Thymus (tissue), 14 donors: ENCODE measurements at places on chromosomes 2 and 18.

- DNase-seq: no peak
Observed at GRCh38 chr2:219691571-219691970, 64.1 kb downstream of the SLC4A3 start.

DNA sequence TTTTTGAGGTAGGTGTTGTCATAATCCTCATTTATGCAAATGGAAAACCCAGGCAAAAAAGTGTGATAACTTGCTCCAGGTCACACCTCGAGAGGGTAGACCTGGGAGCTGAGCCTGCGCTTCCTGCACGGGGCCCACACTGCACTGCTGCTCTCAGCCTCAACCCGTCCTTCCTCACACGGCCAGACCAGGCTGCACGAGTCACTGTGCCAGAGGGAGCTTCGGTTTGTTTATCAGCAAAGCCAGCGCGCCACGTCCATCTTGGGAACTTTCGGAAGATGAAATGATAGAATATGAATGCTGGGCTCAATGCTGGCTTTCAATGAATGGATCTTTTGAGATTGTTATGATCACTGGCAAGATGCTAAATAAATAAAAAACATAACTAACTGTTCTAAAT is 14.4 kb downstream of the COPS9 start:
- DNase-seq: no peak

GRCh38 chr2:127463155-127463991 is 45.1 kb downstream of the PROC start:
- no peak for DNase-seq

GRCh38 chr2:238105506-238106338 is 5.6 kb downstream of the ESPNL start:
- DNase-seq: no peak

GRCh38 chr2:137892739-137893138 is 71.5 kb upstream of the HNMT start:
- no peak for DNase-seq

GRCh38 chr2:12167525-12168317 is 421.3 kb downstream of the LPIN1 start:
- no peak for DNase-seq

GRCh38 chr18:6752202-6752860 is 22.8 kb downstream of the ARHGAP28 start:
- DNase-seq: no peak

GRCh38 chr18:48752928-48753327 is 197.8 kb downstream of the SMAD7 start:
- DNase-seq: no peak

- DNase-seq: no peak
Observed at GRCh38 chr2:122255924-122256323, 500.5 kb downstream of the TSN start.

- no peak for DNase-seq
Observed at GRCh38 chr2:68280796-68281195, 28.5 kb upstream of the PPP3R1 start.

DNA sequence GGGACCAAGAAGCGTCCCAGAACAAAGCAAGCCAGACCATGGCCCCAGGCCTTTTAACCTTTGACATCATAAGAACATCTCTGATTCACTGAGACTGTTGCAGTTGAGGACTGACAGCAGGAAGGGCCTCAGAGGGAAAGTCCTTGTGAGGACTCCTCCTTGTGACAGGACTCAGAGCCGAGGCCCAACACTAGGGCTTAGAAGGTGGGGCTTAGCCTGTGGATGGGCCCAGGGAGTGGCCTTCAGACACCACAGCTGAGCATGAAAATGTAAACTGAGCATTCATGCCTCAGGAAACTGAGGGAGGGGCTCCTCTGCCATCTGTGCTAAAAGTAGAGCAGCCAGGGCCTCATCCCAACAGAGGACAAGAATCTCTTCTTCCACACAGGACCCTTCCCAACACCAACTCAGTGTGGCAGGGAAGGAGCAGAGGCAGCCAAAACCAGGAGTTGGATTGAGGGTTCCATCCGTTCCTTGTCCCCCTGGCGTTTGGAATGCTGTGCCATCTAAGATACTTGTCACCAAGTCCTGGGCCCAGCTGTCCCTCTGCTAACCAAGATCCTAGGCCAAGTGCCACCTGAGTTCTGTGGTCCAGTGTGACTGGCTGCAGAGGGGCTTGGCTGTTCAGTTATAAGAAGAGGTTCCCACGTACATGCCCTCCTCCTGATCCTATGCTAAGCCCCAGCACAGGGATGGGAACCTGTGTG is 37.5 kb upstream of the CAB39 start:
- DNase-seq: no peak

DNA sequence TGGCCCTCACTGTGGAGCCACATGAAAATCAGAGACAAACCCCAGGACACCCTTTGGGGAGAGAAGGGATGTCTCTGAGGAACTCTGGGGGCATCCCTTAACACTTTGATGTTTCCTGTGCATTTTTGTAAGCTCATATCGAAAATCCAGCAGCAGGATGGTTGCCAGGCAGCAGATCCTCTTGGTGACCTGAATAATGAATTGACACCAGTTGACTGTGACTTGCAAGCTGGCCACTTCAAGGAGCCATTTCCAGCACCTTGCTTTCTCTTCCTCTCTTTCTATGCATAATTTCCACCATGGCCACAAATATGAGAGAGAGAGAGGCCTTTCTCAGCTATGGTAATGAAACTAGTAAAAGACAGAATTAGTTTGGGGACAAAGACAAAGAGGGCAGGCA is 91.7 kb downstream of the NRP2 start:
- DNase-seq: no peak

- no peak for DNase-seq
Observed at GRCh38 chr18:8081872-8082553, 514.9 kb downstream of the PTPRM start.

DNA sequence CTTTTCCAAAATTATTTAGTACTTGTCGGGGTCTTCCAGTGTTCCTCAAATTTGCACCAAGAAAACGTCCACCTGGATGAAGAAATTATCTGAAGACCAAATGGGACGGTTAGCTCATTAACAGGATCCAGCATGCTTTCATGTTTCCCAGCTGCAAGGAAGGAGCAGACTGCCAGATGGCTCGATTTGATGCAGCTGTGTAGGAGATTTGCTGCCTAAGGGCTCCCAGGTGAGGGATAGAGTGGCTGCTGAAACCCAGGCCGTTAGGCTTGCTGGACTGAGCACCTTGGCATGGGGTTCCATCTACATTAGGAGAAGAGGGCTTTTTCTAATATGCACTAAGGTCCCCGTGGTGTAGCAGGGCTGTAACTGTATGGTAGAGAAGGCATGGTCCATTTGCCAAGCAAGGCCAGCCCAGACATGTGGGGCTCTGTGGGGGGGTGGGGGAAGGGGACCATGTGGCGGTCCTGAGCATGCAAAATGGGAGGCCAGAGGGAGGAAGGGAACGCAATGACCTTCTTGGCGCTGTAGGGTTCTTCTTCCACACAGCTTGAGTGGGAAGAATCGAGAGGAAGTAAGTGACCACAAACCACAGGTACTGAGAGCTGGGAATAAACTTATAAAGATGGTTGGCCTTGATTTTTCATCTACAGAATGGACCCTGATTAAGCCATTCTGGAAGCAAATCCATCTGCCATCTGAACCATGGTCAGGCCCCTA is 144.0 kb downstream of the TMEM163 start:
- DNase-seq: no peak

DNA sequence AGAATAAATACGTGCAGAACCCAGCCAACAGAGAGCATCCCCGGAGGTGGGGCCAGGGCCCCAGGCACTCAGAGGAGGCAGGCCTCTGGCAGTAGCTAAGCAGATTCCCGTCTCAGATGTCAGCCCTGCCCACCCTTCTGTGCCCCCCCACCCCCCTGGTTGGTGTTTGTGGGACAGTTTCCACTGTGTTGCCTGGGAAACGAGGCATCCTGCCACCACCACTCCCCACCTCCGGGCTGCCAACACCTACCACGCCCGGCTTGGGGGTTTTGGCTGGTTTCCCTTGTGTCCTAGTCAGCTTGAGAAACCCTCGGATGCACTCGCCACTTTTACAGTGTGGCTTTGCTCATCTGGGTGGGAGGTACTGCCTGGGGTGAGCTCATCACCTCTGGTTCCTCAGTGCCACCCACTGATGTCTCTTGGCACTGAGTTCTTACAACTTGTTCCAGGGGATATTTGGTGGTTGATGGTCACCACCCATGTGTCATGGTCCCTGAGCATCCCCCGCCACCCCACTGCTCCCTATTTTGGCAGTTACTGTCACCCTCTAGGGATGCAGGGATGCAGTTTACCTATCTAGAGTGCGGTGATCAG is 72.4 kb upstream of the YWHAQ start:
- no peak for DNase-seq

DNA sequence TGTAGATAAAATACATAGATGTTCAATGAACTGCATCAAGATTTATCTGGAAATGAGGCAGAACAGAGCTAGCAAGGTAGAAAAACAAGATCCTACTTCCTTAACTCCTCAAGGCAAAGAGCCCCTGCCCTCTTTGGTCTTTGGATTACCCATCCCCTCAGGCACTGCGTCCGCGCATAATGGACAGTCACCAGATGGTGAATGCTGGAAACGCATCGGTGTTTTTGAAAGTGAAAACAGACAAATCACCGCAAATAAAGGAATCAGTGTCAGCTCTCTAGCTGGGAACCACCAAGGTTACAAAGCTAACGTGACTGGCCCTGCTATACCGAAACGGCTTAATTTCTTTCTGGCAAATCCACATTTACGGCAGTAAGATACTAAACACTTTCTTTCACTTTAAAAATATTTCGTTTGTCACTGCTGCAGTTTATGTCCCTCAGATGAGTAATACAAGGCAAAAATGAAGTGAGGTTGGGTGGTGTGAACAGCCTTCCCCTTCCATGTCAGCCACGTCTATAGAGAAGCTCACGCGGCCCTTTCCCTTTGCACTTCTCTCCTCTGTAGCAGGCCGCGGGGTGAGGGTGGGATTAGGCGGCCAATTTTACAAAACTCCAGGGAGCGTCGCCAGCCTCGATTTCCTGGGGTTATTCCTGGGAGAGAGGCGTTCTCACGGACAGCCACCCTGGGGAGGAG is 627 bp upstream of the GALR1 start:
- DNase-seq: no peak

- DNase-seq: no peak
Observed at GRCh38 chr2:102801098-102801718, 39.4 kb downstream of the TMEM182 start.
